ENCODE measurements at places on chromosomes 16 and 17.

- no peak for DNase-seq
Observed at GRCh38 chr17:21127509-21128077, 829 bp downstream of the DHRS7B start.

DNA sequence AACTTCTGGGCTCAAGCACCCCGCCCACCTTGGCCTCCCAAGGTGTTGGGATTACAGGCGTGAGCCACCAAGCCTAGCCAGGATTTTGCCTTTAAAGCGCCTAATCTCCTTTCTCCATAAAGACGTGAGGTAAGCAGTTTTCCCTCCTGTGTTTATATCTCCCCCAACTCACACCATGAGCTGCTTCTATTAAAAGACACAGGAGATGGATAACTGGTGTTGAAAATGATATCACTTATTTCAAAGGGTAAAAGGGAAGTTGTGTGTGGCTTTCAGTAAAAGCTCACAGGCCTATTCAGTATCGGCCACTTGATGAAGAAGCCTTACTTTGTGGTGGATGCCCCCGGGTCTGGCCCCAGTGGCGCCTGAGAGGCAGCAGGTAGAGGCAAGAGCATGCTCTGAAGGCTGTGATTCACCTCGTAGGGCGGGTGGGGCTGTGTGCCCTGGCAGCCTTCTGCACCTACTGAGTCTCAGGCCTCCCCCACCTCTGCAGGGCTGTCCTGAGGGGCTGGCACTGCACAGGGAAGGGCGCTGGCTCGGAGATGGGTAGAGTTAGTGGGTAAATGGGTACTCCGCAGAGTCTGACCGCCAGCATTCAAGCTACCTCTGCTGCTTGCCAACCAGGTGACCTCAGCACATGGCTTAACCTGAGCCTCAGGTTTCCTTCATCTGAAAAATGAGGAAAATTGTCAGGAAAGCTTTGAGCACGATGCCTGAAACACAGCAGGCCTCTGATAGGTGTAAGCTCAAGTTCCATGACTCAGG is 146.8 kb downstream of the CLEC16A start:
- DNase-seq, result no peak

DNA sequence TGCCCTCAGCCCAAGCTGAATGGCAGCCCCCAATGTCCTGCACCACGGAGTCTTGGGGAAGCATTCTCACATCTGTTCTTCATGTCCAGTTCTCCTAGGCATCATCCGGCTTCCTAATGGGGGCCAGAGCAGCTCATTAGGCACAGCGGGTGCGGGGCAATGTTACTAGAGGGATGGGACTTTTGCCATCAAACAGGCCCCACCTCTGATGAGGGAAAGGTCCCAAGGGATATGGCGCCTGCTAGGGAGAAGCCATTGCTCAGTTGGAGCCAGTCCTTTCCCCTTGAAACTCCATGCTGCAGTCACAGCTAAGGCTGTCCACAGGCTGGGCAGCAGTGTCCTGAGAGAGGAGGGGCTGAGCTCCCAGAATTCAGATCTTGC is 1.7 kb upstream of the DPH1 start:
- DNase-seq, result no peak

- DNase-seq, result no peak
Observed at GRCh38 chr17:80835816-80836657, 155.6 kb upstream of the CHMP6 start.

GRCh38 chr17:66578781-66579489 is 256.0 kb upstream of the CACNG5 start:
- DNase-seq, result no peak

- no peak for DNase-seq
Observed at GRCh38 chr16:24152826-24153225, 103.3 kb upstream of the CACNG3 start.

- no peak for DNase-seq
Observed at GRCh38 chr17:3905017-3905520, 11.2 kb downstream of the P2RX1 start.

DNA sequence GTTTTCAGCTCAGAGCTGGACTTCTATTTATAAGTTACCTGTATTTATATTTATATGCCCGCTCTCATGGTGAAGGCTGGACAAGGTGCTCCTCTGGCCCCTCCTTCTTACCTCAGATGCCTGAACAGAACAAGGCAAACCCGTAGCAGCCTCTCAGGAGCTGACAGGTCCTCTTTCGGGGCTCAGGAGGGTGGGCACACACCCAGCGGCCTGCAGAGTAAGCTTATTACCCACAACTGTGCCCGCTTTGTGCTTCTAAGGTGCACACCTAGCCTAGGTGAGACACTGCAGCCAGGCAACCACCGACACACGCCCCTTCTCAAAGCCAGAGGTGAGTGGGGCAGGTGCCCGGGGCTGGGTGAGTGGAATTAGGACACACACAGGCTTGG is 5.3 kb downstream of the NKIRAS2 start:
- no peak for DNase-seq

GRCh38 chr17:82333279-82334171 is at the start of gene SECTM1:
TSS of gene SECTM1 (minus strand) at chr17:82333766. CDS start at chr17:82327240, 6,526 bp downstream.
- no peak for DNase-seq

DNA sequence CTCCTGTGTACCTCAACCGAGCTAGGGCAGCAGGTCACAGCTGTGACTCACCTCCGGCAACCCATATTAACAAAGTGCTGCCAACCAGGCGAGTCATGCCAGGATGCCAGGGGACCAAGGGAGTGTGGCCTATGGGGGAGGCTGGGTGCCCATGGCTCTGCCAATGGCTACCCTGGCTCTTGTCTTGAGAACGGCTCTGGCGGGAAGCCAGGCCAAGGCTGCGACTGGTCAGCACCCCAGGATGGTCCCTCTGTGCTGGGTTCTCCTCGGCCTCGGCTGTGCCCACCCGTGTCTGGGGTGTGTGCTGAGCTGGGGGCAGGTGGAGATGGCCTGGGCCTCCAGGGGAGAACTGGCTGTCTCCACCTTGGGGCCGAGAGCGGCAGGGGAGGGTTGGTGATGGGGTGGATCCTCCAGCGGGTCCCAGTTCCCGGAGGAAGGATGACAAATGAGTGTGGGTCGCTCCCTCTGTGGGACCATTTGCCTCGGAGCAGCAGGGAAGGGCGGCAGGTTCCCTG is 75.8 kb downstream of the MRC2 start:
- DNase-seq, result no peak

GRCh38 chr16:51167170-51167895 is 16.3 kb upstream of the SALL1 start:
- DNase-seq, result no peak

GRCh38 chr17:73929860-73930430 is 273.5 kb upstream of the RPL38 start:
- no peak for DNase-seq

DNA sequence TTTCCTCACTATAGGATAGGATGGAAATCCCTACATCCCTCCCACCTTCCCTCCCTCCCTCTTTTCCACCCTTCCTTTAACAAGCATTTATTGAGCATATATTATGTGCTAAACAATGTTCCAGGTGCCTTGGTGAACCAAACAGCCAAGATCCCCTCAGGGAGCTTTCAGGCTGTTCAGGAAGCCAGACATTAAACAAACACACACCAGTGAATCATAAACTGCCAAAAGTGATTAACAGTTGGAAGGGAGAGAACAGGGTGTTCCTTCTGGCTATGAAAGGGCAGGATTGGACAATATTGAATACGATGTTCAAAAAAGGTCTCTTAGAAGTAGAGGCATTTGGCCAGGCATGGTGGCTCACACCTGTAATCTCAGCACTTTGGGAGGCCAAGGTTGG is 22.8 kb upstream of the CNEP1R1 start:
- no peak for DNase-seq

DNA sequence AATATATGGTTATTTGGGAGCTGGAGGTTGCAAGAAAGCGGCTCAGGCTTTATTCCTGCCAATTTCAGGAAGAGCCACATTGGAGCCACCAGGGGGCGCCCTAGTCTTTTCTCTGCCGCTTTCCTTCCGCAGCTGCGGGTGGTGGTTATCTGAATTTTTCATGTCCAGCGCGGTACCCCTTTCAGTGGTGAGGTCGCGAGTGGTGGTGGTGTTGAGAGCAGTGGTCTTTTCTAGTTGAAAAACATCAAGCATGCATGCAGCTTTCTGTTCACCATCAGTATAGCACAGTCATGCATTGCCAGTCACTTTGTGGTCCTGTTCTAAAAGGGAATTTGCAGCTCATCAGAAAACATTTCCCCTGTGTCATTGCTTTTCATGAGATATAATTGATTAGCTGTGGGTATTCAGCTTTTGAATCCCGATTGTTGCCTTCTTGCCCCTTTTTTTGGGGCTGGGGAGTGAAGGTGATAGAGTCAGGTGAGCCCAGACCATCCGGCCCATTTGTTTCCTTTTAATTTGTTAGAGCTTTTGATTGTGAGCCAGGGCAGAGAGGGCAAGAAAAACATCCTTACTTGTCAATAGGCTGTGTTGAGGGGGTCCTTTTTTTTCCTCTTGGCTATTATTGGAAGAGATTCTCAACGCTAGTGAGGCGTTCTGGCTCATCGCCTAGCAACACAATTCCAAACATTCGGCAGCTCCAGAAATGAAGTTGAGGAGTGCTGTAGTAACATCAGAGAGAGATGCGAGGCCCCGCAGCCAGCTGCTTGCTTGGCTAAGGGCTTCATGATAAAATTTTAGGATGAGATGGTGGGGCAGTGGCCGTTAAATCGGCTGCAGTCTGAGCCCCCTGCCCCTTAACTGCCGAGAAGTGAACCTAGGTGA is 119.0 kb downstream of the SNX29 start:
- peak; percentile 61 for DNase-seq

GRCh38 chr16:21603928-21604327 is 4.6 kb downstream of the METTL9 start:
- no peak for DNase-seq

DNA sequence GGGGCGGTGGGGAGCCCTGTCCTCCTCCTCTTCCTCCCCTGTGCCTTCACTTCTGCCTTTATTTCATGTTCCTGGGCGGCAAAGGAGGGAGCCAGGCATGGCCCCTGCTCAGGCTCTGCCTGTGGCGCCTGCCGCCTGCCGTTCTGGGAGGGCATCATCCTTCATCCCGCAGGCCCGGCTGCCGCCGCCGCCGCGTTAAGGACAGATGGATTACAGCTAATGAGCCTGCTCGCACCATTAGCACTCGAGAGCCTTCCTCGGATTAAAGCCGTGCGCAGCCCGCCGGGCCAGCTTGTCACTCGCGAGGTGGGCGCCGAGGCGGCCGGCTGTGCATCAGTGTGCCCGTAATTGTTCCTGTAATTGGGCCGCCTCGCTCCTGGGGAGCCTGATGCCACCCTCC is 127.7 kb upstream of the GSE1 start:
- no peak for DNase-seq

DNA sequence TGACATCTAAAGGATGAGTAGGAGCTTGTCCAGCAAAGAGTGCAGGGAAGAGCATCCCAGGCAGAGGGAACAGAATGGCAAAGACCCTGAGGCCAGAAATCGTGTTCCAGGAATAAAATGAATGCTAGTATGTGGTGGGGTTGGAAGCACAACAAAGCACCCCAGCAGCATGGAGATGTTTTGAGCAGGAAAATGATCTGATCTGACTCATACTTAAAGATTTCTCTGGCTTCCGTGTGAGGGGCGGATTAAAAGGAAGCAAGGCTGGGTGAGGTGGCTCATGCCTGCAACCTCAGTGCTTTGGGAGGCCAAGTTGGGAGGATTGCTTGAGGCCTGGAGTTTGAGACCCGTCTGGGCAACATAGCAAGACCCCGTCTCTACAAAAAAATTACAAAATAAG is 2.3 kb downstream of the SLC5A11 start:
- DNase-seq, result no peak

DNA sequence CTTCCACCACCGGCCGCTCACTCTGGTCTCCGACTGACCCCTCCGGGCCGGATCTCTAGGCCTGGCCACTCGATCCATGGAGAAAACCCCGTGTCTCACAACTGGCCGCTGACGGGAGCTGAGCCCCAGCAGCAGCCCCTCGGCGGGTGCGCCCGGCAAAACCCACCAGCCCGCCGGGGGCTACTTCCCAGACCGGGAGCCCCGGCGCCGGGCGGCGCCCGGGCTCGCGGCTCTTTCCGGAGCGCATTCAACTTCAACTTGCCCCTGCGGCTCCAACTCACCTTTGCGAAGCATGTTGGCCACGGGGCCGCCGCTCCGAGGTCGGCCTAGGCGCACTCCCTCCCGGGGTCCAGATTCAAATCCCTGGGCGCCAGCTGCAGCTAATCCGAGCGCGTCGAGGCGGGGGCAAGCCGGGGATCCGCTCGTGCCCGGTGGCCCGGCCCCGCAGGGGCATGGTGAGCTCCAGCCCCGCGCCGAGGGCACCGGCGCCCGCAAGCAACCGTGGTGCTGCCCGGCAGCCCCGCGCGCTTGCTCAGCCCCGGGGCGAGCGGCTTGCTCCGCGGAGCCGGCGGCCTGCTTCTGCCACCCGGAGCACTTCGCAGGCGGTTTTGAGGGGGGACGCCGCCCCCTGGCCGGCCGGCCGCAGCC is 438 bp downstream of the RTN4RL1 start:
- DNase-seq, result no peak

GRCh38 chr17:82985973-82986372 is 93.4 kb upstream of the METRNL start:
- DNase-seq, result no peak

DNA sequence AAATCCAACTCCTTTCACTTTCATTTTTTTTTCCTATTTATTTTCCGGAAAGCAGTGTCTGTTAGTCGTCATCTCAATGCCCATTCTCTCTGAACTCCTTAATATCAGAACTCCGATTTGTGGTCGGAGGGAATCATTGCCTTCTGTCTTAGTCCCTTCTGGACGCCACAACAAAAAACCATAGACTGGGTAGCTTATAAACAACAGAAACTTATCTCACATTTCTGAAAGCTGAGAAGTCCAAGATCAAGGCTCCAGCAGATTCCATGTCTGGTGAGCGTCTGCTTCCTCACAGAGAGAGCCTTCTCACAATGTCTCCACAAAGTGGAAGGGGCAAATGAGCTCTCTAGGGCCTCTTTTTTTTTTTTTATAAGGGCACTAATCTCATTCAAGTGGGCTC is 296.6 kb upstream of the CDH11 start:
- no peak for DNase-seq

- no peak for DNase-seq
Observed at GRCh38 chr16:20675488-20676267, 21.8 kb downstream of the ACSM1 start.

- DNase-seq, result no peak
Observed at GRCh38 chr17:61461586-61461966, 9.4 kb downstream of the TBX4 start.

DNA sequence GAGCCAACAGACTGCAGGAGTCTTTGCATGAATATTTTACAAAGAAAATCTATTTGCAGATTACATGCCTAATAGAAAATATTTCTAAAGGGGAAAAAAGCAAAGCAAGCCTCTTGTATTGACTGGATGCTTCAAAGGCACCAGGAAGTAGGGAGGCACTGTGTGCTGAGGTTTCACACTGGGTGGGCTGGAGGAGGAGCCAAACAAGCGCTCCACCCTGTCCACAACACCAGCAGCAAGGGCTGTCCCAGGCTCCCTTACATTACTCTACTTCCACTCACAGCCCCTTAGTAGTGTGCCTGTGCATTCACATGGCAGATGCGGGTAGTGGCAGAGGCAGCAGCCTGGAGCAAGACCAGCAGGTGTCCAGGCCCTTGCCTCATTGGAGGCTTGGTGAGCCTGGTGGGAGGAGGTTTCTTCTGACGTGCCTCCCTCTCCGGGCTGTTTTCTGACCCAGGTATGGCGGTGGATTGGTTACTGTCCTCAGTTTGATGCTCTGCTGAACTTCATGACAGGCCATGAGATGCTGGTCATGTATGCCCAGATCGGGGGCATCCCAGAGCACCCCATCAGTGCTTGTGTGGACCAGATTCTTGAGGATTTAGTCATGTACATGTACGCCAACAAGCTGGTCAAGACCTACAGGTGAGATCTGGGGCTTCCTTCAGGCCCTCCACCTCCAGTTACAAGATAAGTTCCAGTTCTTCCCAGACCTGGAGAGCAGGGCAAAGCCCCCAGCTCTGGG is 7.0 kb upstream of the CCNF start:
- peak; percentile 74 for DNase-seq

GRCh38 chr17:47873200-47874090 is 22.5 kb upstream of the SP6 start:
- DNase-seq, result no peak

Data from SHP77 (cell line).